ENCODE measurements at places on chromosomes 7 and 10. TPM values are rescaled to one million over a fixed set of nuclear protein-coding genes. Genes with fewer than 3 reads are reported as not detected.

GRCh38 chr10:24177636-24178035, 31.3 kb upstream of the KIAA1217 start:
- no peak for DNase-seq

- peak; percentile 46 for DNase-seq
Measured at GRCh38 chr7:50822110-50822509, 39.4 kb upstream of the GRB10 start.

Gene RBP3
- total RNA-seq: not detected

GRCh38 chr10:4333459-4333894, 492.5 kb upstream of the AKR1E2 start:
- DNase-seq: no peak

- peak; percentile 77 for DNase-seq
Measured at GRCh38 chr10:21519941-21520436, 5.5 kb downstream of the SKIDA1 start.

Gene C10orf53
- total RNA-seq: not detected

Gene SLC16A12
- total RNA-seq: under 0.01 TPM

GRCh38 chr7:38674513-38674912, 43.3 kb upstream of the AMPH start:
- no peak for DNase-seq

DNA sequence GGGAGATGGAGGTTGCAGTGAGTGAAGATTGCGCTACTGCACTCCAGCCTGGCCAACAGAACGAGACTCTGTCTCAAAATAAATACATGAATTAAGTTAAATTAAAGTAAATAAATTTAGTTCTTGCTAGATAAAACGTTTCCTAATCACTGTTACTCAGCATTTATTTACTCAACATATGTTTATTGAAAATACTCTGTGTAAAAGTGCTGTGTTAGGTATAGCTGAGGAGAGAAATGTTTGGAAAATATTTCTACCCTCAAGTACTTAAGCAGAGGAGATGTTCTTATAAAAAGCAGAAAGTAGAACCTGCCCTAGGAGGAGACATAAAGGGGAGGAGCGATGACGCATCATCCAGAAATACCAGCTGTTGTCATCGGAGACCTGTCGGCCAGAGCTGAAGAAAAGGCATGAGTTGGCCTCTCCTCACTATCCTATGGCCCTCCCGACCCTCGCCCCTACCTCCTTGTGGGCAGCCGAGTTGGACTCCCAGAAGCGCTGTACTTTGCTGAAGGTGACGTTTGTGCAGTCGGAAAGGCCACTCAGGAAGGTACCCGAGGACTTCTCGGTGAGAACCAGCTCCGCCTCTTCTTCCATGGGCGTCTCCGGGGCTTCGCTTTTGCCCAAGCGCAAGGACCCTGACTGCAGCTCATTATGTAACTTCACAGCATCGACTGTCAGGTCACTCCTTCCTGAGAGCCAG, 1.1 kb downstream of the RRP12 start:
- DNase-seq: peak; percentile 82

Gene C10orf105
- not detected for total RNA-seq

Gene PNLIPRP1
- not detected for total RNA-seq

Gene DYNC1I1
- 0.43 TPM for total RNA-seq

Gene MPP7
- total RNA-seq: 0.43 TPM

Gene KEL
- not detected for total RNA-seq

Gene KNDC1
- 5.6 TPM for total RNA-seq

- DNase-seq: no peak
Measured at GRCh38 chr7:126541406-126541805, 711.3 kb downstream of the GRM8 start.

- DNase-seq: no peak
Measured at GRCh38 chr10:48487244-48487643, 117.6 kb downstream of the ARHGAP22 start.

- no peak for DNase-seq
Measured at GRCh38 chr7:153515359-153515758, 536.8 kb upstream of the DPP6 start.

- DNase-seq: no peak
Measured at GRCh38 chr7:71935674-71936073, 476.5 kb downstream of the CALN1 start.

DNA sequence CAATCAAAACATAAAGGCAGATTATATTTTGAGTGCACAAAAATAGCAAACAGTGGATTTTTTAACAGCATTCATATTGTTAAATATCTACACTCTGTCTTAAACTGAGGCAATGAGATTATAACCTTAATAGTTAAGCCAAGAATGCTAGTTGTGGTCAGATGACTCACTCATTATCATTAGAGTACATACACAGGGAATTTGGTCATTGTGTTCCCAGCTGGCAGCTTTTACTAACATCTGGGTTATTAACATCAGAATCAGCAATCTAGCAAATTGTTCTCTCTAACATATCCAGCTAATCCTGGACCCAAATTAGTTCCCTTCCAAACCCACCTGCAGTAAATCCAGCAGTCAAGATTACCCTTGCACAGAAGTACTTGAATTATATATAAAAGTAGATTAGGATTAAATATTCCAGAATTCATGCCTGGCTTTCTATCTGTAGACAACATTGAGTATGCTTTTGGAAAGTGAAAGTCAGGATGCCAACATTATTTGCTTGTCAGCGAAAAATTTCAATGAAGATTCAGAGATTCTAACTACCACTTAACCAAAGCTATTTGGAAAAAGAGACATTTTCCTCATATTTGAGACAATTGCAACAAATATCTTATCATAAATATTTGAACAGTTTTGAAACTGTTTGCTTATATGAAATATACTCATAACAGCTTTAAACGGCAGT, 1035.6 kb upstream of the PHF14 start:
- peak; percentile 0 for DNase-seq

DNA sequence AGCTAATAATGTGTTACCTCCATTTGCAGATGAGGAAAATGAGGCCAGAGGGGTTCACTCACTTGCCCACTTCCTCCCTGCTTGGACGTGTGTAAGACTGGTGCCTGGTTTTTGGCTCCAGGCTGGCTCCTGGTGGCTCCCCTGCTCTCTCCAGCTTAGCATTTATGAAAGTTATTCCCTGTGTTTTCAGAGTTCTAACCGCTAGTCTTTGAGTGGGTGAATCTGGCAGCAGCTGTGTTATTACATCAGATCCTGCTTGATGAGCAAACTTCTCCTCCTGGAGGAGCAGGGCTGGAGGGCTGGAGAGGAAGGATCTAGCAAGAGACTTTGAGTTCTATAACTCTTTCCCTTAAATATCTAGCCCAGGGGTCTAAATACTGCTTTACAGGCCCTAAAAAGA, 80.9 kb upstream of the AGBL3 start:
- peak; percentile 94 for DNase-seq

- no peak for DNase-seq
Measured at GRCh38 chr10:74000892-74001669, 3.2 kb downstream of the VCL start.

DNA sequence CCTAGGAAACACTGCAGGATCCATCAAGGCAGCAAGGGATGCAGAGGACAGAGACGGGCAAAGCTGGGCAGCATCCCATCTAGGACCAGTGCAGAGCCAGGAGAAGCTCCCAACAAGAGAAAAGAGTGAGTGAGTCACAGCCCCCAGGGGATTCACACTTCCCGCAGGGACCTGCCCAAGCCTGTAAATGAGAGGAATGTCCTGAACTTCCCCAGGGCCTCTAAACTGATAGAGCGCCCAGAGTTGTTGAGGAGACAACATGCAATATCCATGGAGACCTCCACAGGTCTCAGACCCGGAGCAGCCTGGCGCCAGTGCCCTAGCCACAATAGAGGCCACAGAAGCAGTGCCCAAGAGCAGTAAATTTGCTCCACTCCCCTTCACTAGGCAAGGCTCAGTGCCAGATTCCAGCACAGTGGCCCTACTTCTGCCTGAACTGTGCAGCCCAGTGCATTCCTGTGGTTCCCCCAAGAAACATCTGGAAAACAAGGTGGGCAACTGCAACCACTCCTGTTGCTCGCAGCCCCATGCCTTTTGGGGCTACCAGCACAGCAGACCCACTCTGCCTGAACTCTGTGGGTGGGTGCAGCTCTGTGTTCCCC, 567.5 kb downstream of the POM121L12 start:
- no peak for DNase-seq

Gene CHST15
- 16.4 TPM for total RNA-seq

Gene OR13A1
- not detected for total RNA-seq

Gene FOXI2
- not detected for total RNA-seq

DNA sequence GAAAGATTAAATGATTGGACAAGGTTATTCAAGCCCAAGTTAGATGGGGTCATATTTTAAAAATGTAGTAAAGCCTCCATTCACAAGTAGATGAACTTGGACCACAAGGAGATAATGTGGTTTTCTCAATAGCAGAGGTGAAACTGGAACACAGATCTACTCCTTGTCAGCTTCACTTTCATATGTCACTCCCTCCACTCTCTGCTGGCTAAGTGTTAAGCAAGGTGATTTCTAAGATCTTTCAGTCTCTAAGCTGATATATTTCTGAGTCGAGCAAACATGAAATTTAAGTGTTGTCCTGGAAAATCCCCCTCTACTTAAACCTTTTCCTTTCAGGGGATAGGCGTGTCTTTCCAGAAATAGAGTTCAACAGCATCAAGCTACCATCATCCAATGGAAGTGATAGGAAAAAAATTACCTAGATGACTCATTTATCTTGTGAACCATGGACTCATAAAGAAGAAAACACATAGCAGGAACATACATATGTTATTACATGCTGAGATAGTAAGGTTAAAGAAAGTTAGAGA, 275.0 kb downstream of the PTEN start:
- DNase-seq: no peak

GRCh38 chr7:154750353-154750801, 252.5 kb downstream of the PAXIP1 start:
- DNase-seq: no peak

GRCh38 chr10:96716390-96716789, 3.9 kb downstream of the PIK3AP1 start:
- no peak for DNase-seq

- peak; percentile 41 for DNase-seq
Measured at GRCh38 chr7:46146454-46147255, 225.6 kb upstream of the IGFBP3 start.
